Activated T-cell treated with anti-CD3 and anti-CD28 coated beads, Interleukin-2, amount 50 U/mL, for 1 hour (primary cell): ENCODE measurements at places on chromosomes 13 and 19.
A peak's percentile ranks its signal among the peaks of the same experiment; 100 is the strongest.

GRCh38 chr19:1884291-1884718, 991 bp downstream of the ABHD17A start:
- peak; percentile 74 for DNase-seq

- no peak for DNase-seq
These were observed 69.7 kb upstream of the C13orf46 start for GRCh38 chr13:114043421-114044053.

DNA sequence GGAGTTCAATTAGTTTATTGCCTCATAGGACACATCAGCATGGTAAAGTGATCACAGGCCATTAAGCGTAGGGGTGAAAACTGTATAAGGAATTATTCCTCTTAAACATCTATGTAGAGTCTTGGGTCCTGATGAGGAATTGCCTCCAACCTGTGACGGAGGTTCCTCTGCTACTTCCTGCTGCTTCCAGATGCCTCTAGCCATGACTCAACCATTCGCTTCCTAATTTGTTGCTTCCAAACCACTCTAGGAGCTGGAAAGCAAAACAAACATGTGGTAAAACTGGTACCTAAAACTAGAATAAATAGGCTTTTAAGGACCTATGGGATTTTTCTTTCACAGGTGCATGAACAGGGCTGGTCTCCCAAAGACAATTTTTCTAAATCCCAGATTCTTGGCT, 253.8 kb downstream of the KLF12 start:
- DNase-seq: no peak

DNA sequence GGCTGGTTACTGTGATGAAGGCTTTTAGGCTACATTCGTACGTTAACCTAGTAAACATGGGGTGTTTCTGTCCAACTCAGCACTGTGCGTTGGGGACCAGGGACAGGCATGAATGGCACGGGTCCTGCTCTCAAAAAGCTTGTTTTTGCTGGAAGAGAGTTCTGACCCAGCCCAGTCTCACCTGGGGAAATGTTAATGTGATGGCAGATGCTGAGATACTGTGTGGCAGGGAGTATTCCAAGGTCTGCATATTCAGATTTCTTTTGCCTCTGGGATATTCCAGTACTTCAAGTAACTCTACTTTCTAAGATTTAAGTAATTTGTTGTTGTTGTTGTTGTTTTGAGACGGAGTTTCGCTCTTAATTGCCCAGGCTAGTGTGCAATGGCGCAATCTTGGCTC, 13.7 kb downstream of the CUL4A start:
- DNase-seq: no peak

- no peak for DNase-seq
These were observed 100.7 kb downstream of the CRYL1 start for GRCh38 chr13:20424949-20425348.

DNA sequence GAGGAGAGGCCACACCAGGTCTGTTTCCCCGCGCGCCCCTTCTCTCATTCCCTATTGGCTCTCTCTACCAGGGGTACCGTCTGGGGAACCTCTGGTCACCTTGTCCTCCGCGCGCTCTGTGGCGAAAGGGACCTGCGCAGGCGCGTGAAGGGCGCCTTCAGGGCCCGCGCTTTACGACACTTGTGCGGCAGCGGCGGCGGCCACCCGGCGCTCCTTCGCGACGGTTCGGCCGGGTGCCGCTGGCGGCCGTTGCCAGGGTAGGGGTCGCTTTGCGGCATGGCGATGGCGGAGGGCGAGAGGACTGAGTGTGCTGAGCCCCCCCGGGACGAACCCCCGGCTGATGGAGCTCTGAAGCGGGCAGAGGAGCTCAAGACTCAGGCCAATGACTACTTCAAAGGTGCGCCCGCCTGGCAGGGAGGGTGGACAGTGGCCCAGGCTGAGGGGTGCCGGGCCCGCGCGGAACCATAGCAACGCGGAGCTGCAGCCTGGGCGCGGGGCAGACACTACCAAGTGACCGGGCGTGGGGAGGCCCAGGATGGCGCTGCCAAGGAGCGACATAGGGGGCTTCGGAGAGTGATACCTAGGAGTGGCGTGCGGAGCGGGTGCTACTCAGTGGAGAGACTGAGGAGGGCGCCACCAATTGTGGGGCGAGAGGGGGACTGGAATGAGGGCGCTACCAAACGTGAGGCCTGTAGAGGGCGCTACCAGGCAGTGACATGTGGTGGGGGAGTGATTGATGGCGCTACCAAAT, at the start of gene PPP5C:
Gene PPP5C (plus strand): TSS at position 267 of the 751 bp plus-strand sequence. CDS start 10 bp downstream, at position 277.
- DNase-seq: peak; percentile 84

DNA sequence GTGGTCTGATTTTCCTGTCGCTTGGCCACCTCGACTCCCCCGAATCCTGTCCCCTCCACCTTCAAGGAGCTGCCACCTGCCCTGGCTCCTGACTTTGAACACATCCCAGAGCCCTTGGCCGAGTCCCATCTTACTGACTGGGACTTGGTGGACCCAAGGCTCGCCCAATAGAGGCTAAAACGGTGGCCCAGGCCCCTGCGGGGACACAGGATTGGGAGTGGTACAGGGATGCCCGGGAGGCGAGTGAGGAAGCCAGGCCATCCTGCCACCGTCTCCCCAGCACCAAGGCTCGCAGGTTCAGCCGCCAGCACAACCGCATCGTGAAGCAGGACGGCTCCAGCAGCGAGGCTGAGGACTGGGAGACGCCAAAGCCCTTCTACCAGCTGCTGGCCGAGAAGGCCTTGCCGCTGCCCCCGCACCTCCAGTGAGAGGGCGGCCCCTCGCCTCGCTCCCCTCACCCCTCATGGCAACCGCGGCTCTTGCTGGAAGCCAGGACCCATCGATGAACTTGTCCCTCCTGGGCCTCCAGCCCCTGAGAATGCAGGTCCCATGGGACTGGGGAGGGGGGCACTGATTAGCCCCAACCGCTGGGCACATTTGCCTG, 5.3 kb downstream of the SIX5 start:
- no peak for DNase-seq

DNA sequence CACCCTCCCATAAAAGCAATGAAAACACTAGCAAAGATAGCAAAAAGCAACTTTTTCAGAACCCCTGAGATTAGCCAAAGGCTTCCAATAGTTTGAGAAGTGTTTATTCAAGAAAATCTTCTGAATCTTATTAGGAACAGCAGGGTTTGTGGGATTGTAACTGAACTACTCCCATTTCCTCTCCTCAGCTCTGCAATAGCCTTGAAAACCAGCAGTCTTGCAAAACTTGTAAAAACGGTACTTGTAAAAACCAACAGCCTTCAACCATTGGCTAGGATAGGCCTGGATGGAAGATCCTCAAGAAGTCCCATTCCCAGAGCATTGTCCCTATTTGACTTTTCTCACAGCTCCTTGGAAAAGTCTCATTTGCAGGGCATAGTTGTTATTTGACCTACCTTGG, 12.1 kb downstream of the RNASEH2B start:
- no peak for DNase-seq

GRCh38 chr19:11555246-11555645, 3.8 kb downstream of the ELOF1 start:
- DNase-seq: no peak

DNA sequence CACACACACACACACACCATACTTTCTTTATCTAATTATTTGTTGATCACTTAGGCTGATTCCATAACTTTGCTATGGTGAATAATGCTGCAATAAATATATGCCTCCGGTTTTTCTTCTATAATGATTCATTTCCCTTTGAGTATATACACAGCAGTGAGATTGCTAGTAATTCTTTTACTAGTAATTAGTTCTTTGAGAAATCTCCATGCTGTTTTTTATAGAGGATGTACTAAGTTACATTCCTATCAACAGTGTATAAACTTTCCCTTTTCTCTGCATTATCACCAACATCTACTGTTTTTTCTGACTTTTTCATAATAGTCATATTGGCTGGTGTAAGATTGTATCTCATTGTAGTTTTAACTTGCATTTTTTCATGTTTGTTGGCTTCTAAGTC, 1405.1 kb downstream of the PCDH9 start:
- no peak for DNase-seq

- peak; percentile 59 for DNase-seq
These were observed at the start of gene WDR87 for GRCh38 chr19:37905946-37906868. Gene WDR87, minus strand, starts transcription at chr19:37906594. Its CDS starts 8,355 bp downstream, at chr19:37898239.

DNA sequence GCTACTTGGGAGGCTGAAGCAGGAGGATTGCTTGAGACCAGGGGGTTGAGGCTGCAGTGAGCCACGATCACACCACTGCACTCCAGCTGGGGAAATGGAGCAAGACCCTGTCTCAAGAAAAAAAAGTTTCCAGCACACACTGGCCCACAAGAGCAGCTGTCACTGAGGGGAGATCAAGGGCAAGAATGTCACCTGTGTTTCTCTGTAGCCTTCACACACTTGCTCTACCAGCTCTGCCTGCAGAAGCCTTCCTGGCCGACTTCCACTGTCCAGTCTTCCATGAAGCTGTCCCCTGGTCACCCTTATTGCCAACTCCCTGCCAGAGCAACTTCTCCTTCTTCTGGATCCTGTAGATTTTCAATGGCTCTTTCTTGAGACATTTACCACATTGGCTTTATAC, 158.0 kb downstream of the KCTD15 start:
- DNase-seq: no peak

GRCh38 chr19:20038358-20039202, 725 bp downstream of the ZNF682 start:
- DNase-seq: no peak

GRCh38 chr13:108895220-108895704, 265.9 kb downstream of the MYO16 start:
- no peak for DNase-seq

- DNase-seq: no peak
These were observed 15.8 kb downstream of the SLC25A42 start for GRCh38 chr19:19079571-19079970.

- no peak for DNase-seq
These were observed 1.6 kb upstream of the MRI1 start for GRCh38 chr19:13762635-13763235.

DNA sequence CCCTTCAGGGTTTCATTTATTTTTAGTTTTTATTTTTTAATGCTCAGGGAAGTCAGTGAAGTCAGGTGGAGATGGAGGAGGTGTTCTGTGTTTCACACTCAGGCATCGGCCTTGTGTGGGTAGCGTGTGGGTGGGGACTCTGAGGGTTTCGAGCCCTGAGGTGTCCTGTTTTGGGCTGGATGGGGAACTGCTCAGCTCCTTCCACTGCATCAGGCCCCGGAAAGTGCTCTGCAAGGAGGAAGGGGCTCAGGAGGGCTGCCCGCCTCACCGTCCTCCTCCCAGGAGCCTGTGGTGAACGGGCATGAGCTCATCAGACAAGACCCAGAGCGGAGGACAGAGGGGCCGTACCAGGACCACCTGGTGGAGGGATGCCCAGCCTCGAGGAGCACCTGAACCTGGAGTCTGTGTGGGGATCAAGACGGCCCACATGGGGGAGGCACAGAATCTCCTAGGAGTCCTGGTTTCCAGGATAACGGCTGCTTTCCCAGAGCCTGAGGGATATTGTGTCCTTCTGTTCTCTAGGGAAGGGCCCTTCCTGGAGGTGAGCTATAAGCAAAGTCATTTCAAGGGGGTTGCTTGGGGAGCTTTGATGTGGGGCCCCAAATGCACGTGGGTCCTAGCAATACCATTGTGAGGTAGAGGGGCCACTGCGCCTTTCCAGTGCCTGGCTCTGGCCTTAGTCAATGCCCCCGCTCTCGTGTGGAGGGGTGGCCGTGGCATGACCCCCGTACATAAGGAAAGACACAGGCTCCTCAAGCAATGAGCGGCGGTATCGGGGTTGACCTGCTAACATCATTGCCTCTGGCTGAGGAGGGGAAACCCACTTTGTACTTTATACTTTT, 13.5 kb upstream of the GAS6 start:
- DNase-seq: no peak

- DNase-seq: no peak
These were observed 3.9 kb downstream of the IRF2BP1 start for GRCh38 chr19:45881909-45882528.

DNA sequence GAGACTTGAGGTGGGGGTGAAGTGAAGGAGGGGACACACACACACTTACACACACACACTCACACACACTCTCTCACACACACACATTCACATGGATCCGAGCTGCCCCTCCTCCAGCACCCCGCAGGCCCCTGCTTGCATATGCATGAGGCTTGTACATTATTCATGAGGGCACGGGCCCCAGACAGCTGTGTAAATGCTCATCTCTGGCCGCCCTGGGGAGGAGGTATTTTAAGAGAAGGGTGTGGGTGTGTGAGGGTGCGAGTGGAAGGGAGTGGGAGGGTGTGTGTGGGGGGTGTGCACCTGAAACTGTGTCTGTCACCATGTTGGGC, 2.4 kb downstream of the NCAN start:
- no peak for DNase-seq

DNA sequence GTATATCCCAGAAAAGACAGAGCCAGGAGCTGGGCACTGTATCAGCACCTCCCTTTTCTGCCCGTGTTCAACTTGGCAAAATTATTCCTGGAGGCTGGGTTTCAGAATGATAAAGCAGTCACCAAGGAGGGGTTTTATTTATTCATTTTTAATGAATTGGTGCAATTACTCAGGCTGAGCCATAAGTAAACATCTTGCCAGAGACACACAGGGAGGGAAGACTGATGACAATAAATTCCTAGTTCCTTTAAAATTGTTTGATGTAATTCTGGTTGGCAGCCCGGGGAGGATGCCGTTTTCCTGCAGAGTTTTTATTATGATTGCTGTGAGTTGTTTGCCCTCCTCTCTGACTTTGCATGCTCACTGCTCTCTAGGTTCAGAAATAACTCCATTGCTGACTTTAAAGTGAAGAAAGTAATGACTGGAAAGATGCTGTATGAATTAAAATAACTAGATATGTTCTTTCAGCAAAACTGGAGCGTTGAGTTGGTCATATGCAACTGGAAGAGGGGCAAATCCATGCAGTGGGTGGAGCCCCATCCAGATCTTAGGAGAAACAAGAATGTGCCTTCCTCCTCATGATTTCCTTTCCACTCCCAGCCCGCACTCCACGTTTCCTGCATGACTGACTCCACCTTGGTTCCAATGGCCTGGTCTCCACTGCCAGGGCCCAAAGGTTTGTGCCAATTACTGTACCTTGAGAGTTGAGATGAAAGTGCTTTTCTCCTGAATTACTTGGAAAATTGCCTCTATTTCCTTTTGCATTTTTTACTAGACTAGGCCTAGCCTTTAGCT, 182.1 kb downstream of the RFC3 start:
- DNase-seq: no peak

- no peak for DNase-seq
These were observed 1470.9 kb downstream of the UQCRFS1 start for GRCh38 chr19:27742041-27742440.

GRCh38 chr19:34448191-34448590, 20.0 kb downstream of the UBA2 start:
- no peak for DNase-seq

DNA sequence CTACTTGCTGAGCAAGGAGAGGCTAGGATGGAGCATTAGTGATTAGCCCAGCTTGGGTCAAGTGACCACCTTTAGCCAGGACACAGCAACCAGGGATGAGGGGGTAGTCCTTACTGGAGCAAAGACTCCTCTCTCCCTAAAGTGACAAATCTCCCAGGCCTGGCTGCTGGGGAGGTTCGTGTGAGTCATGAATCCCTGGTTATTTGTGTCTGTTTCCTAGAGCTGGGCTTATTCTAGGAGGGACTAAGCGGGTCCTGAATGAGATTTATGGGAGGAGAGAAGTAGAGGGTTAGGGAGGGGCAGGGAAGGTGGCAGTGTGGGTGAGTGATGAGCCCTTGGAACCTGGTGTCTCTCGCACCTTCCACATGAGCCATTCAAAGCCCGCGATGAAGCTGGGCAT, 487.3 kb downstream of the TSHZ3 start:
- DNase-seq: no peak
